SK-N-SH treated with all-trans-retinoic acid at 6 μM for 48 hours (cell line): ENCODE measurements at places on chromosomes 11 and 22.

DNA sequence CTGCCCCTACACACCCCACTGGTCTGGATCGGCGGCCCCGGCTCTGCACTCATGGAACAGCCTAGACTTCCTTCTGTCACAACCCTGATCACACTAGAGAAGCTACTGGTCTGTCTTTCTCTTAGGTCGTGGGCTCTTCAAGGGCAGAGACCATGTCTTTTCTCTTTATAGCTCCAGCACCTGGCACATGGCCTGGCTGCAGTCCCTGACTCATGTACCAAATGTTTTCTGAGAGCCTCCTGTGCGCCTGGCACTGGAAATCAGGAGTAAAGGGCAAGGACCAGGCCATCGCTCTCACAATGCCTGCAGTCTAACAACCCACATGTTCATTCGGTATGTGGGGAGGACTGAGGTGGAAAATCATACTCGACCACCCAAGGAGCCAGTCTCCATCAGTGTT lies 7.5 kb downstream of the ASCC2 start:
- ATAC-seq: no peak

DNA sequence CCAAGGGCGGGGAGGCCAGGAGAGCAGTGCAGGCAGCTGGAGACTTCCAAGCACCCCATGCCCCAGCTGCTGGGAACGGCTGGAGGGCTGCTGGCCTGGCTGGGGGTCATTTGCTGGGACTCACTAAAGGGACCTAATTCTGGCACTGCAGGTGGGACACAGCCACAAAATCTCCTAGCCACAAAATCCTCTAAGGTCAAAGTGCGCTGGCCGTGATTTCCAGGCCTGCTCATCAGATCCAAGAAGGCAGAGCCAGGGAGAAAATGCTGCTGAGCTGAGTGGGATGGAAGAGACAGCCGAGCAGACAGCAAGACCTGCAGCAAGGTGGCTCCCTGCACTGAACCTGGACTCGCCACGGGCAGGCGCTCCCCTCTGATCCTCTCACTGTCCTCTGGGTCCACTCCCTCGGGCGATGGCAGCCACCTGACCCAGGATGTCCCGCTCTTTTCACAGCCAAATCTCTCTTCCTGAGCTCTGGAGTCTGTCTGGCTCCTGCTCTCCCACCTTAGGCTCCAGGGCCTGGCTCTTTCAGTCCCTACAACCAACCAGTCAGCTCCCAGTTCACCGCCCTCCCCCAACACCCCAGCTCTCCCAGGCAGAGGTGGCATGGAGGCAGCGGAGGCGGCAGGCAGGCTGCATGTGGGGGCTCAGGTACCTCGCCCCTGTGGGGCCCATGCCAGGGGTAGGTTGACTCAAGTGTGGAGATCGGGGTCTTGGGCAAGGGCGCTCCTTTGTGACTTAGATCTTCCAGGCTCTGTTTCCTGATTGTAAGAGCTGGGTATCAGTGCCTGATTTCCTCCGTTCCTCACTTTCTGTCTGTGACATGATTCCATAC lies 14.5 kb downstream of the OVOL1 start:
- no peak for ATAC-seq

GRCh38 chr11:112795142-112795815 lies 165.9 kb upstream of the NCAM1 start:
- peak; percentile 88 for ATAC-seq

GRCh38 chr11:29452146-29452545 lies 564.7 kb downstream of the KCNA4 start:
- no peak for ATAC-seq
